AG04450 (cell line): ENCODE measurements at places on chromosomes 7 and 10.

DNA sequence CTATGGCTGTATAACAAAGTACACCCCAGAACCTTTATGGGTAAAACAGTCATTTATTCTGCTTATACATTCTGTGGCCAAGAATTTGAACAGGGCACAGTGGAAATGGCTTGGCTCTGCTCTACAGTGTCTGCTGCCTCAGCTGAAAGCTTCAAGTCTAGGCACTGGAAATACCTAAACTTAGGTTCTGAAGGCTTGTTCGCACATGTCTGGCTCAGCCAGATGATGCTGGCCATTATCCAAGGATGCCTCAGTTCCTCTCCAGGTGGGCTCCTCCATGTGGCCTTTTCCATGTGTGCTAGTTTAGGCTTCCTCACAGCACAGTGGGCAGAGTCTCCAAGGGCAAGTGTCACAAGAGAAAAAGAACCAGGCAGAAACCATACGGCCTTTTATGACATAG lies 76.8 kb downstream of the RALA start:
- DNase-seq = no peak

- DNase-seq = no peak
Observed at GRCh38 chr10:52213321-52213752, 100.7 kb upstream of the DKK1 start.

GRCh38 chr10:33556620-33557019 lies 222.2 kb upstream of the NRP1 start:
- DNase-seq = no peak

GRCh38 chr7:112411186-112411795 lies 39.0 kb upstream of the IFRD1 start:
- DNase-seq = no peak

DNA sequence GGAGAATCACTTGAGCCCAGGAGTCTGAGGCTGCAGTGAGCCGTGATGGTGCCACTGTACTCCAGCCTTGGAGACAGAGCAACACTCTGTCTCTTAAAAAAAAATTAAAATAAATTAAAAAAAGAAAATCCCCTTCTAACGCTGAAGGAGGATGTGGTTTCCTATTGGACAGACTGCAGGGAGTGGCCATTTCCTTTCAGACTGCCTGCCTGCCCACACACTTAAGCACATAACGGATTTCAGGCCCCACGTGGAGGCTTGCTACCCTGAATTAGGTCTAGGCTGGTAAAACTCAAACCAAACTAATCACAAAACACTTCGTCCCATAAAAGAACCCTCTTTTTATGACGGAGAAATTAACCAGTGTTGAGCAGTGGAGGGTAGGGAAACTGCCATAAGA lies 34.0 kb downstream of the GATA3 start:
- DNase-seq = no peak

GRCh38 chr7:20504060-20504459 lies 111.4 kb upstream of the ABCB5 start:
- DNase-seq = no peak

DNA sequence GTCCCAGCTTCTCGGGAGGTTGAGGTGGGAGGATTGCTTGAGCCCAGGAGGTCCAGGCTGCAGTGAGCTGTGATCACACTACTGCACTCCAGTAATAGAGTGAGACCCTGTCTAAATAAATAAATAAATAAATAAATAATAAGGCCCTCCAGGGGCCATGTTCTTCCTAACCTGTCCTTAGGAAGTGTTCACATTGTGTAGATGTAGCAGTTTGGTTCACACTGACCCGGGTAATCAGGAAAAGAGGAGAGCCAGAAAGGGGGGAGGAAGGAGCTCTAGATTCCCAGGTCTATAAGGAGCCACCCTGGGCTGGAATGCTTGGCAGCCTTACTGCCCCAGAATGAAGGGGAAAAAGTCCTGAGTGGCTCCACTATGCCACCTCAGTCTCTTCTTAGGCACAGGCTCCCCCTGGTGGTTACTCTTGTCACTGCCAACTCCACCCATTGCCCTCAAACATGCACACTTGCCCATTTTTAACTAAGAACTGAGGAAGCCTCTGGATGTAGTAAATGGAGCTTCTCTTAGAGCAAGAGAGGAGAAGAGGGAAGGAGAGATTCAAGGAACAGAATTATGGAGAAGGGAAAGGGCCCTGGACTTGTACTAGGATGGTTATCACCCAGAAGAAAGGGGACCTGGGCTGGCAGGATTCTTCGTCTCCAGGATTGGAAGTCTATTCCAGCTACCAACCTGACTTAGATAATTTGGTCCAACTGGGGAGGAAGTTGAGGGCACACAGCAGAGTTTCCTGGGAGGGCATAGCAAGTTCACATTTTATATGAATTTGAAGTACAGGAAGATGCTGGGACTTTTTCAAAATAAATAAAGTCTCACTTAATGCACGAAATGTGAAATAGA lies 7.8 kb downstream of the HPS6 start:
- DNase-seq = peak; percentile 59

DNA sequence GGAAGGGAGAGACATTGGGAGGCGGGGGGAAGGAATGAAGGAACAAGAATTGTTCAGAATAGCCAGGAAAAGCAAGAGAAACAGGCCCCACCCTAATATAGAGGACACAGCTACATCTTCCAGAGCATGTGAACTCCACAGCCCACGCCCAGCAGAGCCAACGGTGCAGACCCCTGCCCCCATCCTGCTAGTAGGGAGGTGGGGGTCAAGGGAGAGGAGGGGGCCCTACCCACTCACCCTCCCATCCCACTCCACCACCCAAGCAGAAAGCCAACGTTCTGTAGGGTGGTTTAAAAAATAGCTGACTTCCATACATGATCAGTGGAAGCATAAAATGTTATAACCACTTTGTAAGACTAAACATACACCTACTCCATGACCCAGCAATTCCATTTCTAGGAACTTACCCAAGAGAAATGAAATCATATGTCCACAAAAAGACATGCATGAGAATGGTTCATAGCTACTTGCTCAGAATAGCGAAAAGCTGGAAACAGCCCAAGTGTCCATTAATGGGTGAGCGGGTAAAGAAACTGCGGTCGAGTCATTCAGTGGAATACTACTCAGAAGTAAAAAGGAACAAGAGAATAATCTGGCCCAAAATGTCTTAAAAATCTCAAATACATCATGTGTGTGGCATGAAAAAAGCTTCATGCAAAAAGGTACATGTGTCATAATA lies 31.8 kb downstream of the CTBP2 start:
- DNase-seq = no peak

DNA sequence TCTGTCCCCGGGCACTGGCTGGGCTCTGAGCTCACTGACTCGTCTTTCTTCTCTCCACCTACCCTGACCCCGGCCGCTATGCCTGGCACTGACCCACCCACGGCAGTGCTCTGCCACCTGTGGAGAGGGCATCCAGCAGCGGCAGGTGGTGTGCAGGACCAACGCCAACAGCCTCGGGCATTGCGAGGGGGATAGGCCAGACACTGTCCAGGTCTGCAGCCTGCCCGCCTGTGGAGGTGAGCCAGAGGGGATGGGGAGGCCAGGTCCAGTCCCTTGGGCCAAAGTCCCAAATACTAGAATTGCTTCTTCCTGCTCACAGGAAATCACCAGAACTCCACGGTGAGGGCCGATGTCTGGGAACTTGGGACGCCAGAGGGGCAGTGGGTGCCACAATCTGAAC lies 27.3 kb downstream of the TBATA start:
- no peak for DNase-seq

GRCh38 chr10:30751678-30752331 lies 122.3 kb upstream of the LYZL2 start:
- DNase-seq = peak; percentile 15

- DNase-seq = no peak
Observed at GRCh38 chr7:135792363-135792668, 43.7 kb upstream of the FAM180A start.

DNA sequence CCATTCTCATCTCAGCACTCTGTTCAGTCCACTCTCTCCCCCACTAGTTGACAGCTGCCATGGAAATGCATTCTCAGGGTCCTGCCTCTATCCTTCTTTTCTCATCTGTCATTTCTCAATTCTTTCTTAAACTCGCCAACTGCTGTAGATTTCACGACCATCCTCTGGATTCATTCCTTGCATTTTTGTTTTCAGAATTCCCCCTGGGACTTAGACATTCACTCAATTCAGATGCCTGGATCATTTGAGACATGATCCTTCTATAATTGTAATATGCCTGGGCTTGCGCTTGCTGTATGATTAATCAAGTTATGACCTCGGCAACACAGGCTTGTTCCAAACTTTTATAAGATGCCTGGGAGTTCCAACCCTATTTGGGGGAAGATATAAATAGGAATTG lies 104.5 kb downstream of the RAB11FIP2 start:
- DNase-seq = no peak

DNA sequence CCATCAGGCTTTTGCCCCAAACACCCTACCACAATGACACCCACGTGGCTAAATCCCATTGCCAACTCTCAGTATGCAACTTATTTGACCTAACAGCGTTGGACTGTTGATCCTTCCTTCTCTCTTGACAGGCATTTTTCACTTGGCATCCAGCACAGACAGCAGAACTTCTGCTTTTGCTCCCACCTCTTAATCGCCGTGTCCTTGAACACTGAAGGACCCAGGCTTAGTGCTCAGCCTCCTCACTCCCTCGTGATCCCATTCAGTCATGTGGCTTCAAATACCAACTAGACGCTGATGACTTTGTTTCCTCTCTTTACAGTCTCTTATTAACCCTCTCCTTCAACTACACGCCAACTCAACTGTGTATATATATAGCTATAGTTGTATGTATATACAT lies 25.0 kb downstream of the ZFAND2A start:
- DNase-seq = no peak

DNA sequence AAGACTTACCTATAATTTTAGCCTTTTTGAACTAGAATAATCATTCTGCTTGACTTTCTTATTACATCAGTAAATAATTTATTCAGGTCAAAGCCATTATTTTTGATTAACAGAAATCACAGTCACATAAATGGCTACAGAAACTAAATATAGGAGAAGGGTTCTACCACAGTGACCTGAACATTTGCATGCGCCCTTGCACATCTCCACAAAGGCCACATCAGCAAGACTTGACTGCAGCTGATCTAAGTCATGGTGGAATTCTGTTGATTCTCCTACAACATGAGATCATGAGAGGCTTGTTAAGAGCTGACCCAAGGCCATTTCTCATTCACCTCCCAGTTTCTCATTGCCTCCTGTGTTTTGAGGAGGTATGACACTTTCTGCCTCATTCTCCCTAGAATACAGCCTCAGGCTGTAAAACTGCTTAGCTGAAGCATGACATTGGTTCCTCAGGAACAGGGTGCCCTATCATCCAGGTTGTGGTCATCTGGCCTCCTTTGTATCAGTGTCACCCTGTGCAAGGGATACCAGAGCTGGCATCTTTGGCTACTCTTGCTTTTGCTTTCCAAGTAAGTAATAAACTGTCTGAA lies 6.7 kb upstream of the IMMP2L start:
- no peak for DNase-seq

DNA sequence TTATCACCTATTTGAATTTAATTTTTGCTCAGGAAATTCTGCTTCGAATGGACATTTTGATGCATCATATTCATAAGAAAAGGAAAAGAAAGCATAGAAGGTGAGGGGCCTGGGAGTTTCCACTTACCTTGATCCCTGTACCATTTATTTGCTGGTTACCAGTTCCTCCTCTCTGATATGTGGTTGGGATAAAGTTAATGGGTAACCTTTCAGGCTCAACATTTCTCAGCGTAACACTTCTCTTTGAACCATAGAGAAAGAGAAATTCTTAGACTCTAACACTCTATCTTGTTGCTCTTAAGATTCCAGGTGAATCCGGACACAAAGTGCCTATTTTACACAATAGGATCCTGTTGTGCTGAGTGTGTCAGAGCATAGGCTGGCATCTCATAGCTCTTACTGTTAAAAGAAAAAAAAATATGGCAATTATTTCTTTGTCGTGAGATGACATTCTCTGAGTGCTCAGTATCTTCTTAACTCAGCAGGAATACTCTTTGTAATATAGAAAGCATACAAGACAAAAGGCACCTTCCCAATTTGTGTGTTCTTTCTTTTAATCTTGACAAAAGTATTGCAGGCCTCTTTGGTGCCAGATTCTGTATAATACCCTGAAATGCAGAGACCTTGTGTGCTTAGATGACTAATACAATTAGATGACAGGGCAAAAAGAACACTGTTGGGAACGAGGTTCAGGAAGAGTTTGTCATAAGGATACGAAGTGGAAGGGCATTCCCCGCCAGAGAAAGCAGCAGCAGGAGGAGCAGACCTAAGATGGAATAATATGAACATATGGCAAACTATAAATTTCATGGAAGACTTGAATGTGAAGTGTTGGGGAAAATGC lies 689.6 kb downstream of the NRG3 start:
- DNase-seq = no peak

- peak; percentile 56 for DNase-seq
Observed at GRCh38 chr10:9957351-9957750, 1060.3 kb upstream of the CELF2 start.

GRCh38 chr10:5811387-5811821 lies 1.8 kb downstream of the GDI2 start:
- DNase-seq = no peak

DNA sequence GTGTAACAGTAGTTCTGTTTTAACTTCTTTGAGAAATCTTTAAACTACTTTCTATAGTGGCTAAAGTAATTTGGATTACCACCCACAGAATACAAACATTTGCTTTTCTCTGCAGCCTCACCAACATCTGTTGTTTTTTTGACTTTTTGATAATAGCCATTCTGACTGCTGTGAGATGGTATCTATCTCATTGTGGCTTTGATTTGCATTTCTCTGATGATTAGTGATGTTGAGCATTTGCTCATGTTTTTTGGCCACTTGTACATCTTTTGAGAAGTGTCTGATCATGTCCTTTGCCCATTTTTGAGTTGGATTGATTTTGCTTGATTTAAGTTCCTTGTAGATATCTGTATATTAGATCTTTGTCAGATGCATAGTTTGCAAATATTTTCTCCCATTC lies 66.7 kb downstream of the RNF133 start:
- no peak for DNase-seq

- no peak for DNase-seq
Observed at GRCh38 chr7:145269418-145270161, 433.7 kb upstream of the TPK1 start.

DNA sequence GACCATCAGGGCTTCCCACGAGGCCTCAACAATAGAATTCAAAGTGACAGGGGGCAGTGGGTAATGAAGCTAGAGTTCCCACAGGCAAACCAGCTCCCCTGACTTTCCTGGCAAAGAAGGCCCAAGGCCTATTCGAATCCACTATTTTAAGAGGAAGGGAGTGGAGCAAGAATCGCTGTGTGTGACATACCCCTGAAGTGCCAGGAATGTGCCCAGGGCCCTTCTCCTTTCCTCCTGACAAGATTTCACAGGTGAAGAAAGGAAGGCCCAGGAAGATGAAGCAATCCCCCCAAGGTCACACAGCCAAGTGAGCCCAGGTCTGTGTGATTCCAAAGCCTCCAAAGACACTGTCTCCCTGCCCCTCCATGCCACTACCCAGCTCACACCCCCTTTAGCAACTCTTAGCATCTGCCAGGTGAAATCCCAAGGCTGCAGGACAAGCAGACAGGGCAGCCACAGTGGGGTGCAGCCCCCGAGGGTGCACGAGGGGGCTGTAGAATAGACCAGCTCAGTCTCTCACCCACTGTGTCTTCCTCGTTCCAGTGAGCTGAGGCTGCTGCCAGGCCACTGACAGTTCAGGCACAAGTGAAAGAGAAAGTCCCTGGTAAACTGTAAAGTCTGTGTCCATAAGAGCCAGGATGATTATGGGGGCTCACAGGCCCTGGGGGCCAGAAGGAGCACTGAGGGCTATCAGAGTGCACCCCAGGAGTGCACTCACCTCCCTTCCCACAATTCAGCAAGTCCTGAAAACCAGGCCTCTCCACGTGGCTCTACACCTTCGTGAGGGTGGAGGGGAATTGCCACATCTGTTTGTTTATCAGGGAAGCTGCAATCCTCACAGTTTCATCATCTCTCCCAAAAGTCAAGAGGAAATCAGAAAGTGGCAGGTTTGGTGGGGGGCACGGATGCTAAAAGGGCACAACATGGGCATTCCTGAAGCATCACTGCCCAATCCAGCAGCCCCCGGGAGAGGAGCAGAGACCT lies 70.8 kb upstream of the ZMIZ1 start:
- no peak for DNase-seq
